ENCODE measurements at places on chromosomes 4 and X. TPM values are rescaled to one million over a fixed set of nuclear protein-coding genes. Genes with fewer than 3 reads are reported as not detected.
A peak's percentile ranks its signal among the peaks of the same experiment; 100 is the strongest.

DNA sequence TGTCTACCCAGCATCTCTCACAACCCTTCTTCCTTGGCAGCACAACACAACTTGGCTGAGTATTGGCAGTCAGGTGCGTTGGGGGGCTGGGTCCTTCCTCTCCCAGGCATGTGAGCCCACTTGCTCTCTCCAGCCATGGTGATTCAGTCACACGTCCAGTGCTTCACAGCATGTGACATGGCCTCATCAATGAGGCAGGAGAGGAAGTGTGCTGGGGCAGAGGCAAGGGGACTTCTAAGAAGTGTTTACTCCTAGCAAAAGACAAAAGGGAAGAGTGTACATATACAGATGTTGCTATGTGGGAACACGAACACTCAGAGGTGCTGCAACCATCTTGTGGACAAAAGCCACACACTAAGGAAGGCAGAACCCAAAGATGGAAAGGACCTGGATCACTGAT, 380.8 kb downstream of the FBXW7 start:
- DNase-seq: no peak

DNA sequence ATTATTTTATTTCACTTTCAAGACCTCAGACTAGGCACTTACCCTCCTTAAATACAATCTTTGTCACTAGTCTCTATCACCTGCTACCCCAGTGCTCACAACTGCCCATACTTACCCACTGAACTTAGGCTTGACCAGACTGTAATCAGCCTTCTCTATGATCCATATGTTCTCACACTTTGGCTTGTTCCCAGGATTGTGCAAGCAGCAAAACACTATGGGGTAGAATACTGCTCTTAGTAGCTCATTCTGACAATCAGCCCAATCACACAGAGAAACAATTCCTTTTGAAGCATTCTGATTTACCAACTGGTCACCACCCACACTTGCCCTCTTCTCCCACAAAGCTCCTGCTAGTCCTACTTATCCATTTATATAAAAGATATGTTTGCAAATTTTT, 878.3 kb downstream of the FSTL5 start:
- DNase-seq: no peak

DNA sequence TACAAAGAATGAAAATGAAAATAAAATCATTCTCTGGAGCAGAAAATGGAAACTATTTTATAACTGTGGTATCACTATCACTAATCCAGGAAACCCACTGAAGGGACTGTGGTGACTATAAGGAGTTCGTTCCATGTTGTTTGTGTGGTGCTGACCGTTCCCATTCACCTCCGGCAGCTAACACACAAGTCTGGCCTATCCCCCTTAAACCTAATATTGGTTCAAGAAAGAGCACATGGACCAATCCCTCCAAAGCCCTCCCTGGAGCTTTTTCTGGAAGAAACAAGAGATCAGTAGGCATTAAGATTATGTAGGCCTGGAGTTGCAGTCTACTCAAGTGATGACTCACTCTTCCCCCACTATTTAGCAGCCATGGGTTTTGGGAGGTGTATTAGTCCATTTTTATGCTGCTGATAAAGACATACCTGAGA, 25.9 kb upstream of the FAM241A start:
- peak; percentile 32 for DNase-seq

- no peak for DNase-seq
Measured at GRCh38 chr4:88964450-88964849, 92.5 kb downstream of the FAM13A start.

GRCh38 chr4:82761229-82761628, 37.4 kb downstream of the SCD5 start:
- no peak for DNase-seq

DNA sequence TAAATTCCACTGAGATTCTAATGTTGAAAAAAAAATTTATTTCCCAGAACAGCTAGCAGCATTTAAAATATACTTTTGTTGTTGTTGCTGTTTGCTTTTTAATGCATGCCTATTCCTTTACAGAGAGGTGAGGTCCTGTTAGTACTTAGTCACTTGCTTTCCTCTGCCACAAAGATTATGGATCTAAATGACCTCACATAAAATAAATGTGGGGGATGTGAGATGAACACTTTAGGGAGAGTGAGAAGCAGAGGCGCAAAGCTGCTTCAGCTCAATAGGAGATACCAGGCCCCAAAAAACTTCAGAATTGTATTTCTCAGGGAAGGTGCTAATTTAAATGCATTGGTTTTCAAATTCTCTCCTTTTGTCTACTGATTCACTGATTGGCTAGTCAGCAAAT, 4.0 kb downstream of the LDB2 start:
- DNase-seq: no peak

DNA sequence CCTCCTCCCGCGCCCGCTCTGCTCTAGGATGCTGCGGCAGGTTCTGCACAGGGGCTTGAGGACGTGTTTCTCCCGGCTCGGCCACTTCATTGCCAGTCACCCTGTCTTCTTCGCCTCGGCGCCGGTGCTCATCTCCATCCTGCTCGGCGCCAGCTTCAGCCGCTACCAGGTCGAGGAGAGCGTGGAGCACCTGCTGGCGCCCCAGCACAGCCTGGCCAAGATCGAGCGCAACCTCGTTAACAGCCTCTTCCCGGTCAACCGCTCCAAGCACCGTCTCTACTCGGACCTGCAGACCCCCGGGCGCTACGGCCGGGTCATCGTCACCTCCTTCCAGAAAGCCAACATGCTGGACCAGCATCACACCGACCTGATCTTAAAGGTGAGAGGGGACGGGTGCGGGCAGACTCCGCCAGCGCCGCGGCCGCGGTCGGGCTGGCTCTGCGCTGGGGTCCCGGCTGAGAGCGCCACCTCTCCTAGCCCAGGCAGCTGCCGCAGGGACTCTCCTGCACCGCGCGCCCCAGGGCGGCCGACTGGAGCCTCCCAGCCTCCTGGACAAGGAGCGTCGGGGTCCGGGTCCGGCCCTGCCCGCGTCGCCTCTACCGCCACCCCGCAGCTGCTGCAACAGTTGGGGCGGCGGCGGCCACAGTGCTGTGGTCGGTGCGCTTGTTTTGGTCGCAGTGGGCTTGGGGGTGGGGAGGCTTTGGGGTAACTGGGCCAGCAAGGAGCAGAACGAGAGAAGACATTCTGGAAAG, at the start of gene PTCHD1:
TSS of gene PTCHD1 (plus strand) at position 2 of the 752 bp plus-strand sequence. CDS start at position 29, 27 bp downstream.
- DNase-seq: no peak

- no peak for DNase-seq
Measured at GRCh38 chrX:19545651-19546050, 30.3 kb upstream of the MAP3K15 start.

DNA sequence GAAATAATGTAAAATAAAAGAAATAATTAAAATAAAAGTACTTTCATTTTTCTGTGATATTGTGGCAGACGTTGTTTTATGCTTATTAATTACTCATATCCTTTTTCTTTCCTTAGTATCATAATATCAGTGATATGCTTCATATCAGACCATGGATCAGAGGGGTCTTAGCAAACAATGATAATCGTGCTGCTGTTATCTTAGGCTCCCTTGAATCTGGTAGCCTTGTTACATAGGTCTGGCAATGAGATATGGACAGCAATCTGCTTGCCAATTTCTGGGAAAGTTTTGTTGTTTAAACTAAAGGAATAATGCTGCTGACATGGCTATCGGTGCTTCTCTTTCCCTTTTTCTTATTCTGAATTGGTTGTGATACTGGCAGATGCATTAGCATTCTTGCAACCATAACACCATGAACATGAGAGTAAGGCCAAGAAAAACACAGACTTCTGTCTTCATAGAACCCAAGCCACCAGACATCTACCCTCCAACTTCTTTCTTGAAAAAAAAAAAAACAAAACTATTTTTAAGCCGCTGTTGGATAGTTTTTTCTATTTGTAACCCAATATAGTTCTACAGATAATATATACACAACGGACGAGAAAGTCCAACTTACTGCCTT, 16.4 kb downstream of the EPHA5 start:
- DNase-seq: no peak

GRCh38 chrX:13250826-13251580, 68.8 kb downstream of the ATXN3L start:
- DNase-seq: no peak

DNA sequence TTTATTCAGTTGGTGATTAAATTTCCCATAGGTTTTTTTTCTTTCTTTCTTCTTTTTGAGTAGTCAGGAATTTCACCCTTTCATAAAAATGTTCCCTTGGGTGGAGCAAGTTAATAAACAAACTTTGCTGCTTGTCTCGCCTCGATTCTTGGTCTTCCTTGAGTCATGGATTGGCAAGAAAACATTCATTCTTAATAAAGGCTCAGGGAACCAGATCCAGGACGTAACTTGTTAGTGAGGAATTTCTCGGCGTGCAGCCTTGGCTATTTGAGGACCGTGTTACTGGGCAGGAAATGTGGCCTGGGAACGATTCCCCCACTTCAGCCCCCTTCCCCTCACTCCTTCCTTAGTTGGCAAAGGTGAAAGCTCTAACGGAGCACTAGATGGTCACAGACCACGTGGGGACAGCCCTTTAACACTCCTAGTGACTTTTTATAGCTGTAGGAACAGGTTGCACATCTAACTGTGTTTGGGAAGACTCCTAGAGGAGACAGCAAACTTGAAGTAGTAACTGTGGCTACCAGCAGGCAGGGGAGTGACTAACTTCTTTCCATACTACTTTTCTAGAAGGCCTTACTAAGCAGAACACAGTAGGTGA, 106.8 kb downstream of the UCHL1 start:
- DNase-seq: no peak

- no peak for DNase-seq
Measured at GRCh38 chrX:115364670-115365069, 75.2 kb downstream of the LUZP4 start.

DNA sequence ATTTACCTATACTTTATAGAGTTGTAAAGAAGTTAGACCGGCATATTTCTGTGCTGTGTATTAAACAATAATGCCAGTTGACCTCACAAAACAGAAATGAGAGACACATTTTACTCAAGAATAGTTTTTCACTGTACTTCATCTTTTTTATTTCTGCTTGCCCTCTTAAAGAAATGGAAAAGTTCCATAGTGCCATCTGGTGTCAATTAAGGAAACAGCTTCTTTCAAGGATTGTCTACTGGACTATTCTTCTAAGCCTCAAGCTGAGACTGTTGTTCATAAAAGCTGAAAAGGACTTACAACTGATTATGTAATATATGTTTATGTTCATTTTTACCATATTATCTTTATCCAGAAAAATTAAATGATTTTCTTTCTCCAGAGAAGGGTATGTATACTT, 1523.7 kb downstream of the ARAP2 start:
- no peak for DNase-seq

Gene APOOL
- 12.0 TPM for total RNA-seq

Gene NAT8L
- 0.08 TPM for total RNA-seq

Gene PRR32
- total RNA-seq: not detected

Gene HSD17B13
- 0.10 TPM for total RNA-seq

Measured in activated CD4-positive, alpha-beta memory T cell treated with anti-CD3 and anti-CD28 coated beads, Interleukin-2, amount 10 ng/mL, durations not matched to agents 7 days and 5 days (primary cell).